ENCODE measurements at places on chromosomes 5 and 9.

DNA sequence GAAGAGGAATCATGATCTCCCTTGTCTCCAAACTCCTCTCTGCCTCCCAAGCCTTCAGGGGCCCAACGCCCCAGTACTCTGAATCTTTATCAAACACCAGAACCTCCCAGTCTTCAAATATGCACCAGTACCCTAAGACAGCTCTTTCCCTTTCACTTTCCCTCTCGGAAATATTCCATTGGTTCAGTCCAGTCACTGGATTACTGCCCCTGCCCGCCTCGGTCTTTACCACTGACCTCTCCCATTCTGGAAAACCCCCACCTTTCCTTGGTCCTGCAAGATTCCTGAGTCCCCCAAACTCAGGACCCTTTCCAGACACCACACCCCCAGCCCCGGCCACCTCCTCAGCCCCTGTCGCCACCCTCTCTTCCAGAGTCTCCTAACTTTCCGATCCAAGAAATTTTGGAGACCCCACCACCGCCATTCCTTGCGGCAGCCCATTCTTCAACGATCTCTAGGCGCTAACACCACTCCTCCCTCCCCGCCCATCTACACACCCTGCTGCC, 674 bp downstream of the C5orf15 start:
- DNase-seq: no peak

DNA sequence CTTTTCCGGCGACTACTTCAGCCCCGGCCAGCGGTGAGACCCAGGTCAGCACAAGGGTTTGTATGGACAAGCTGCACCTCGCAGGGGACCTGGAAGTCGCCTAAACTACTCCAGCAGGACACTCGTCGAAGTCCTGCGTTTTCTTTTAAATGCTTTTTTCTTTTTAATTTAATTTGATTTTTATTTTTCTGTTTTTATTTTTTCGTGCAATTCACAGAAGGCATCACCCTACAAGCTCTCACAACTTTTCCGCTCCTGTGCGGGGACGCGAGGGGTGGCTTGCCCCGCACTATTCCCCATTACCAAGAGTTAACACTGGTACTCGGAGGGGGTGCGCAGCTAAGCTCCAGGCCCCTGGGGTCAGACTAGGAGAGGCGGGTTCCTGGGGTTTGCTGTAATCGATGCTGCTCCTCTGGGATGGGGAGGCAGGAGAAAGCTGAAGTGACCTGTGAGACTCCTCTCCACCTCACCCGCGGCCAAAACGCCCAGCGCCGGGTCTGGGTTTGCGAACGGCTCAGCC, 1.3 kb downstream of the EDIL3 start:
- no peak for DNase-seq

- DNase-seq: peak; percentile 85
Observed at GRCh38 chr9:469672-470551, 255.2 kb downstream of the DOCK8 start.

DNA sequence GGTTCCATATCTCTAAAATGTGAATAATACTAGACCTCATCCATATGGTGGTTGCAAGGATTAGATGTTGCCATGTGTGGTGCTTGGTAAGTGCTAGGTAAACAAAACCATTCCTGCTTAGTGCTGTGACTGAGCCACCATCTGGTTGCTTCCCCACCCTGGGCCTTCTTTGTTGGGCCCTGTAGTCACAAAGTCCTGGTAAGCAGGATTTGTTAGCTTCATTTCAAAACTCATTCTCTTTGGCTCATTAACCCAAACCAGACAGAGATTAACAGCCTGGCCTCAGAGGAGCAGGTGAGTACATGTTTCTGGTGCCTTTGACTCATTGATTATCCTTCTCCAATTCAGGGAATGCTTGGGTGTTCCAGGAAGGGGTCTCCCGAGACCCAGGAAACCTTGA, 240.2 kb downstream of the ARHGAP26 start:
- no peak for DNase-seq

- DNase-seq: no peak
Observed at GRCh38 chr5:68243251-68243650, 27.7 kb downstream of the PIK3R1 start.

- no peak for DNase-seq
Observed at GRCh38 chr9:15361737-15362136, 54.7 kb upstream of the TTC39B start.

DNA sequence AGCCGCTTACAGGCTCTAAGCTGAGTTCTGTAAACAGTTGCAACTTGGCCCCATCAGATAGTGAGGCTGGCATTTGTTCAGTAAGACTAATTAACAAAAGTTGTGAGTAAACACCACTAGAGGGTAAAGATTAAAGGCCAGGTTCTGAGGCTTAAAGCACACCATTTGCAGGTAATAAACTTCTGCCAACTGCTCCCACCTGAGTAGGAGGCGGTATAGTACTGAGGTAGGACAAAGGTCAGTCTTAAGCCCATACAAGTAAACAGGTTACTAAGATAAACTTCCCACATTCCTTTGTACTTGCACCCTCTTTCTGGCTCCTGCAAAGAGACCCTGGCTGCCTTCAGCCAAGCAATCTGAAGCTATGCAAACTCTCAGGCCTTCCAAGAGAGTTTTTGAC, 419.6 kb downstream of the DNAH5 start:
- DNase-seq: no peak

DNA sequence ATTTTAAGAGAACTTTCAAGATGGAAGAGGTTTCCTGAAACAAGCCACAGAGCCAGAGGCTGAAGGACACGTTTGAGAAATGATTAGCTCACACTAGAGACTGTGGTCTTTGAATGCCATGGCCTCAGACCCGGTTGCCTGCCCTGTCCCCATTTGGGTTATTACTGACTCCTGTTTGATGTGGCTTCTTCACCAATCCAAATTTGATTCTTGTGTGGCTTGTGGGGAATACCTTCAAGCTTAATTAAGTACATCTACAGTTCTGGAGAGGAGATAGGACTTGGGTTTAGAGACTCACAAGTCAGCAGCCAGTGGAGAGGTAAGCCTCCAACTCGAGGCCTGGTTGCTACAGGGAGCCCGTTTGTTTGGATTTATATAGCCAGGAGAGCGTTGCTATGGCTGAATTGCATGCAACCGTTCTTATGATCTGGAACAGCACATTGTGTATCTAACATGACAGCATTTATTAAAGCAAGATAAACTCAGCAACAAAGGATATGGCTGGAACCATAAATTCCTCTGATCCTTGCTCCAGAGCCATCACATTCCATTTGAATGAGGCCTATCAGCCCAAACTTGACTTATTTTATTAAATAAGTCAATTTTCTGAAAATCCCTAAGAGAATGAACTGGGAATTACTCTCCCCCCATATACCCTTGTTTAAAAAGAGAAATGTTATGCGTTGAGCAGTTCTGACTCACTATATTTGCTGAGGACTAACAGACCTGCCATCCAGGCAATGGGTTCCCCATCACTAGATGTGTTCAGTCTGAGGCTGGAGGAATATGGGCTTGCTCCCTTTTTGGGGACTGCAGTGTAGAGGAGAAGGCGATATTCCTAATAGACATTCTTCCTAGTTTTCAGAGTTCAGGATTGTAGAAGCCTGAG, 88.4 kb upstream of the TNFSF8 start:
- DNase-seq: no peak

DNA sequence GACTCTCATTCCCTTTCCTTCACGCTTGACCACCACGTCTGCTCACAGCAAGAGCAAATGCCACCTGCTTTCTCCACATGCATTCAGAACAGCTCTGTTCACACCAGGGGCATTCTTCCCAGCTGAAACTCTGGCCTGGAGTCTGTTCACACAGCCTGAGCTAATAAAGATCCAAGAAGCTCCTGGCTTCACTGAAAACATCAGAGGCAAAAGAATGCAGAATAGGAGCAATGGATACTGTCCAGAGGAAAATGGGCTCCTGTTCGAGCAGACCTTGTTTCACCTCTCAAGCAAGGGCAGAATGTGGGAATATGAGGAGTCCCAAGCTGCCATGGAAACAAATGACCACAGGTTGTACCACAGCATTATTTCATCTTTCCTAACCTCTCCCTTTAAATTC, 402.7 kb upstream of the TNC start:
- DNase-seq: no peak

GRCh38 chr5:40687321-40687720, 7.6 kb downstream of the PTGER4 start:
- no peak for DNase-seq
